Muscle of back (tissue), 13 donors: ENCODE measurements at places on chromosomes 5 and 9.

- DNase-seq, result no peak
These were observed 156.1 kb downstream of the GHR start for GRCh38 chr5:42579320-42579719.

GRCh38 chr9:126985870-126986498 lies 71.4 kb downstream of the RALGPS1 start:
- no peak for DNase-seq

GRCh38 chr5:150595466-150596031 lies 44.9 kb upstream of the SYNPO start:
- no peak for DNase-seq

DNA sequence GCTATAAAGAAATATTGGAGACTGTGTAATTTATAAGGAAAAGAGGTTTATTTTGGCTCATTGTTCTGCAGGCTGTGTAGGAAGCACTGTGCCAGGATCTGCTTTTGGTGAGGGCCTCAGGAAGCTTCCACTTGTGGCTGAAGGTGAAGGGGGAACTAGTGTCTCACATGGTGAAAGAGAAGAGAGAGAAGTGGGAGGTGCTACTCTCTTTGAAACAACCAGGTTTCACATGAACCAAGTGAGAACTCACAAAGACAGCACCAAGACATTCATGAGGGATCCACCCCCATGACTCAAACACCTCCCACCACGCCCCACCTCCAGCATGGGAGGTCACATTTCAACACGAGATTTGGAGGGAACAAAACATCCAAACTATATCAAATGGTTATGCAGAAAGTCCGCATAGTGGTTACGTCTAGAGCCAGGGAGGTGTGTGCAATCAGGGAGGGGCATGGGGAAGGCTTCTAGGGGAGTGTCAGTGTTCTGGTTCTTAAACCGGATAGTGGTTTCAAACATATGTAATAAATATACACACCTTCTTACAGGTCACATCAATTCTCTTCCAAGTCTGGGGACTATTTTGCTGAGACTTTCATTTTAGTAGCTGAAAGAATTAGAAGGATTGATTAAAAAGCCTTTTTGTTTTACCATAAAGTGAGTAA lies 113.0 kb downstream of the TRIO start:
- DNase-seq, result no peak

DNA sequence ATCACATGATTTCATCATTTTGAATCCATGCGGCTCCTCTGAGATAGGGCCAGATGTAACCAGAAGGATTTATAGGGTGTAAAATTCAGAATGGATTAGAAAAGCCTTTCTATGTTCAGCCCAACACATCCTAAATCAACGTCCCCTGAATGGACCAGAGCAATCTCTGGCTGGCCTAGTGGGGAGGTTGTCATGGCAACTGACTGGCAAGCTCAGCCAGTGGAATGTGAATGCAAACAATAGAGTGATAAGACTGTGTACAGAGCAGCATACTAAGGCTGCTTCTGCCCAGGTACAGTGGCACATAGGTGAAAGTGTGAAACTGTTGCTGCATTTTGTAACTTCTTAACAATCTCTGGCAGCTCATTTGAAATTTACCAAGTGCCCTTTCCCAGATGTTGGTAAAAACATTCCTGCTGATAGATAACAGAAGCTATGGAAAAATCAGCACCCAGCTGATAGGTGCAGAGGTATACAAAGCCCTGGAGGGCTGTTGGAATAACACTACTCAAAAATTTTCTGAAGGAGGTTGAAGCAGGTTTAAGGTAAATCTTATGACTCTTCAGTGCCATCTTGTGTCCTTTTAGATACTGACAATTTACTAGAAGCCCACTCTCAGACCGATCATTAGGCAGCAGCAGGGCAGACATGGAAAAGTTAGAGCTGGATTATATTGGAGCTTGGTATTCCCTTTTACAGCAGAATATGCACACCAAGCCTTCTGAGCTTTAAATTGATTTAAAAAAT lies 267.2 kb downstream of the RAB3C start:
- DNase-seq, result peak; percentile 35

GRCh38 chr5:115873392-115873791 lies 31.7 kb downstream of the AP3S1 start:
- no peak for DNase-seq

DNA sequence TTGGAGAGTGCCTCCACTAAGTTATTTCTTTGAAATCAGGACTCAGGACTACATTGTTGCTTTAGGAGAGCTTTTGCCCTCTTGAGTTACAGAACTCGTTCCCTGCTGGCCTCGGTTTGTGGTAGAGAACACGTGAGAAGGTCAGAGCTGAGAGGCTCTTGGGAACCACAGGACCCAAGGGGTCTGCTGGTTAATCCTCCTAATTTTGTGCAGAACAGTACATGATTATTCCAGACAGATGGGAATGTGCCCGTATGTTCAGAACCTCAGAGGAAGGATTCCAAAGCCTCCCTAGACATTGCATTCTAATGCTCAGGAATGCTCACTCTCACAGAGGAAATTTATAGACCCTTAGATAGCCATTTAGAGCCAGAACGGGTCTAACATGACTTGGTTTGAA lies 25.2 kb upstream of the BASP1 start:
- DNase-seq, result no peak

GRCh38 chr9:101527066-101527465 lies 6.6 kb upstream of the RNF20 start:
- DNase-seq, result no peak

DNA sequence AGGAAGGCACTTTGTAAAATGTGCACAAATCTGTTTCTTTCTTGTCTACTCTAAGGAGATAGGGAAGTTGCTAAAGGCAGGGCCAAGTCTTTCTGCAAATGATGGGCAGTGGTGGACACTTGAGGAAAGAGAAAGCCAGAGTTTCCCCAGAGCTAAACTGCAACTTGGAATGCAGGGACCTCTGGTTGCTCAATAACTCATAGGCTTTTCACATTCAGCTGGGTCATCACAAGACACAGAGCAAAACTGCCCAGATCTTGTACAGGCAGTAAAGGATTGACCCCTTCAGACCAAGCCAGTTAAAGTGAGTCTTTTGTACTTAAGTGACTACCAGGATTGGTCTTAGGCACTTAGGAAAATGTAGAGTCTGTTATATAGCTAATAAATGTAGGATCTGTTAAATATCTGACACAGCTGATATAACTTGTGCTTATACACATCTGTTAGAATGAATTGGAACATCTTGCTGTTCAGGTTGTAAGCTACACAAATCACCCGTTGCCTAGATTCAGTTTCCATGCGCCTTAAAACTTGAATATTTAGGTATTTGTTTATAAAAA lies 13.5 kb upstream of the AGXT2 start:
- no peak for DNase-seq

GRCh38 chr5:135010502-135011354 lies 23.3 kb downstream of the PITX1 start:
- no peak for DNase-seq

DNA sequence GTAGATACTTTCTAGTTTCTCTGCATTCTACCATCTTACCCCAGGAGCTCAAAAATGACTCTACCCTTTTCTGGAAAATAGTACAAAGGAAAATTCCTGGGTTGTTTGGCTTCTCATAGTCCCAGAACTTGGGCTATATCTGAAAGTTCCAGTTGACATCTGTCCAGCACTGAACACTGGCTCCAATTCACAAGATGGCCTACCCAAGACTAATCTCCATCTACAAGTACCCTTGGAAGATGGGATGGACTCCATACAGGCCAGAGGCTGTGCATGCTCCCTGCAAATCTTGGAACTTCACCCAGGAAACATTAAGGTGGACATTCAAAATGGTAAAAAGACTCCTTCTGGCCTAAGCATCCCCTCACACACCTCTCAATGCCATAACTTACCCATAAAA lies 427.1 kb downstream of the DTWD2 start:
- no peak for DNase-seq

GRCh38 chr5:31194468-31194813 lies 955 bp downstream of the CDH6 start:
- no peak for DNase-seq

GRCh38 chr9:34802916-34803315 lies 93.0 kb upstream of the CCL21 start:
- DNase-seq, result no peak

GRCh38 chr5:137075163-137075970 lies 423.8 kb downstream of the SPOCK1 start:
- DNase-seq, result no peak

DNA sequence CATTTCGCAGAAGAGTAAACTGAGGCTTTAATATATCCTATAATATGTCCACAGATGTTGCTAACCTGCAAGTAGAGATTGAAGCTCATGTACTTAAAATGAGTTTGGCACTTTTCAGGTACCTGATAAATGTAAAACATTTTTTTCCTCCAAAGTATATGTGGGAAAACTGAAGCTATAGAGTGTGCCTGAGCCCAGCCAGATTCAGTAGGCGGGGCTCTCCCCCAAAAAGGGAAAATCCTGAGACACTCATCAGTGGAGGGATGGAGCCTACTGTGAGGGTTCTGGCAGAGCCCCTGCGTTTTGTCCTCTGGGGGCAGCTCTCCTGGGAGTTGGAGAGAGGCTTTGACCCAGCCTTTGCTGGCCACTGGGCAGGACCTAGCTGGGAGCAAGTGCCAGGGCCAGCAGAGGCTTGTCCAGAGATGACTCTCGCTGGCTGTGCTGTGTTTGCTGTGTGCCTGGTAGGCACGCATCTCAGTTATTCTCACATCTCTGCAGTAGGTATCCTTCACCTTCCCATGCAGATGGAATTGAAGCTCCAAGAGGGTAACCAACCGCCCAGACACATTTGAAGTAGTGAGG lies 81.1 kb upstream of the SPRY4 start:
- no peak for DNase-seq

DNA sequence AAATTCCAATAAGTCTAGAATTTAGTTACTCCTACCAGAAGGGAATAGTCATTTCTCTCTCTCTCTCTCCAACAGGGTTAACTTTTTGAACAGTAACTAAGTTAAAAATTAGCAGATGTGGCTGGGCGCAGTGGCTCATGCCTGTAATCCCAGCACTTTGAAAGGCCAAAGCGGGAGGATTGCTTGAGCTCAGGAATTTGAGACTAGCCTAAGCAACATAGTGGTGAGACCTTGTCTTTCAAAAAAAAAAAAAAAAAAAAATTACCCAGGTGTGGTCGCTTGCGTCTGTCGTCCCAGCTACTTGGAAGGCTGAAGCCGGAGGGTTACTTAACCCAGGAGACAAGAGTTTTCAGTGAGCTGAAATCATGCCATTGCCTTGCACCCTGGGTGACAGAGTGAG lies 639.7 kb downstream of the PTPRD start:
- DNase-seq, result no peak

DNA sequence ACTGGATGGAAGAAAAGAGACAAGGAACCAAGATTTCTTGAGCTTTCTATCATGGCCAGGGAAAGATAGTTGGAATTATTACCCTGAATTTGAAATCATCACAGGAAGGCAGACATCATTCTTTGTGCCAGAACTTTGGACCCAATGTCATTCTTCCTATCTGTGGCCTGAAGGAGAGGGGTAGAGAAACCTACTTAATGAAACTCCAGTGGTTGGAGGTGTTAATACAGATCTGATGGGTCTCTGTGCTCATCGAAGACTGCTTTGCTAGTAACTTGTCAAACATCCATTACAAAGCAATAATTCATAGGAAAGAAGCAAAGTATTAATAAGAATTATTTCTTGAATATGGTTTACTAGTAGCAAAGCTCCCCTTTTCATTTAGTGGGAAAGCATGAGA lies 26.9 kb downstream of the PRLR start:
- no peak for DNase-seq

GRCh38 chr5:167229751-167230150 lies 1061.7 kb upstream of the WWC1 start:
- no peak for DNase-seq

DNA sequence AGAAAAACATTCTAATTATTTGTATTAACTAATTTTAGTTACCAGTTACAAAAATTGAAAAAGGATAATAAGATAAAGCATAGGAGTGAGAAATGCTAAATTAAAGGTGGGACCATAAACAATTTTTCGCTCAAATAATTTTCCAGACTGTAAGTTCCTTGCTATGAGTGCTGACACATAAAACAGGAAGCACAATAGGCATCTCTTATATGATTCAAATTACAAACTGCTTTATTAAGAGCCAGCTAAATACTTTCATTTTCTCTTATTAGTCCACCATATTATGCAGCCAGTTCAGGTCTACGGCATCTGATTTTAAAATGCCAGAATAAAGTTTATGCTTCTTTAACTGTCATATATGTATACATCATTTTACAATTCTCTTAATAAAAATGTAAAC lies 4.4 kb downstream of the RC3H2 start:
- no peak for DNase-seq

DNA sequence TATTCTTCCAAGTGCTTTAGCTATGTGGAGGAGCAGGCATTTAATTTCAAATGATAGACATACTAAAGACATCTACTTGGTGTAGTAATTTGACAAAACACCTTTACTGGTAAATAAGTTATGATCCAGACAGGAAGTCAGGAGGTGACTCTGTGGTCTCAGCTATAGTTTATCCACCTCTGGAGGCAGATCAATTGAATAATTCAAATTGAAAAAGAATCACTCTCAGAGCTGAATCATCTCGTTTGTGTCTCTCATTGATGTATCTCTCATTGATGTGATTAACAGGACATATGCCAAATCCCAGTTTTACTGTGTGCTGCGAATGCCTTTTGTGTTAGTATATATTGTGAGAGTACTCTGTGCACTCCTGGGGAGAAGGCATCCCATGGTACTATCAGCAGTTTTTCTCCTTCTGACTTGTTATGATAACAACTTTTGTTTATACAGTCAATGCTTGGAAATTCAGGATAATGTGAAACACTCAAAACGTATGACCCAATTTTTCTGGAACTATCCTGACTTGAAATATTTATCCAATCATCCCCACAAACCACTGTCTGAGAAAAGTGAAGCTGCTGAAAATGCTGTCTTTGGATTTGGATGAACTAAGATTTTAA lies 48.5 kb upstream of the DAB2 start:
- DNase-seq, result peak; percentile 32

- DNase-seq, result no peak
These were observed 42.1 kb downstream of the WDR41 start for GRCh38 chr5:77449981-77450380.

GRCh38 chr9:70205366-70206020 lies 53.3 kb upstream of the SMC5 start:
- no peak for DNase-seq

- DNase-seq, result no peak
These were observed 90.3 kb upstream of the PTPN3 start for GRCh38 chr9:109588415-109588814.

DNA sequence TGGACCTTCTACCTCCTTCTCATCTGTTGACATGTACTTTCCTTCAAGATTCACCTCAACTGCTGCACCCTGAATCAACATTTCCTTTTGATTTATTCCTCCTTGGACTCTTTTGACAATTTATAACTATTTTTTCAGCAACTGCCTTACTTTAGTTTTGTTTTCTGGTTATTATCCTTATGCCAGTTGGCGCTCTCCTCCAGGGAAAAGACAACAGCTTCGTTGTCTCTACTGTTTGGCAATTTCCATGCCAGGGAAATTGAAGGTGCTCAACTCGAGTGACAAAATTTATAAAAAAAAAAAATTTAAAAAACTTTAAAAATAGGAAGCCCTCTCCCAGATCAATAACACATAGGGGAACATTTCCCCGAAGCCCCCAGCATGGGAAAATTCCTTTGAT lies 549.2 kb upstream of the DMAC1 start:
- DNase-seq, result no peak
